Activated naive CD4-positive, alpha-beta T cell treated with anti-CD3 and anti-CD28 coated beads, Interleukin-2, amount 50 U/mL, for 16 hours (primary cell): ENCODE measurements at places on chromosomes 11 and 22.

DNA sequence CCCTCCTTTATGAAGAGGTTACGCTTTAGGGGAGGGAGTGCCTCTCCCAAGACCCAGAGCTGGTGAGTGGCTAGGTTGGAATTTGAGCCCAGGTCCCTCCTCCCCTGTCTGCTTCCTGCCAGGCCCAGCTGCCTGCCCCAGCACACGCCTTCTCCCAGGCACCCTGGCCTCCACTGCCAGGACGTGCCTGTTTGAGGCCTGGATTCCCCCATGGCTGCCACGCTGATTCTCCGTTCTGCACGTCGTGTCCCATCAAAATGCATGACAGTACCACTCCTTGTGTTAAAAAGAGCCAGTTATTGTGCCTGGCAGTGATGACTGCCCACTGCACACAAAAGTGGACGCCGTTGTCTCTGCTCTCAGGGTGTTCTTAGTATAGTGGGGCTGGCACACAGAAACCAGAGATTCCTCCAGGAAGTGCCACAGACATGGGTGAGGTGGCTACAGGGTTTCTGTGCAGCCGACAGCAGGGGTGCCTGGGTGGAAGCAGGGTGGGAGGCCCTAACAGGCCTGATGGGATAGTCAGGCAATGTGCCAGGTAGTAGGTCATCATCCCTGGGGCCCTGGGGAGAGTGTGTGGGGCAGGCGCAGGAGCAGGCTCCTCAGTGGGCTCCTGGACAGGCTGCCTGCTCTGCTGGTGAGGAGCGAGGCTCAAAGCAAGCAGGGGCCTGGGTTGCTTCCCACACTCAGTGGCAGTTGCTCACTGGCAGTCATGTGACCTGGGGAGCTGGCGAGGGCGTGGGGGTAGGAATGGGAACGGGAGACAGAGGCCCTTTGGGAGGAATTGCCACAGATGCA is 24.2 kb downstream of the MED15 start:
- DNase-seq: no peak

- DNase-seq: no peak
Measured at GRCh38 chr11:107842412-107843100, 16.0 kb downstream of the SLC35F2 start.

- DNase-seq: no peak
Measured at GRCh38 chr22:27667121-27667843, 134.3 kb downstream of the MN1 start.

DNA sequence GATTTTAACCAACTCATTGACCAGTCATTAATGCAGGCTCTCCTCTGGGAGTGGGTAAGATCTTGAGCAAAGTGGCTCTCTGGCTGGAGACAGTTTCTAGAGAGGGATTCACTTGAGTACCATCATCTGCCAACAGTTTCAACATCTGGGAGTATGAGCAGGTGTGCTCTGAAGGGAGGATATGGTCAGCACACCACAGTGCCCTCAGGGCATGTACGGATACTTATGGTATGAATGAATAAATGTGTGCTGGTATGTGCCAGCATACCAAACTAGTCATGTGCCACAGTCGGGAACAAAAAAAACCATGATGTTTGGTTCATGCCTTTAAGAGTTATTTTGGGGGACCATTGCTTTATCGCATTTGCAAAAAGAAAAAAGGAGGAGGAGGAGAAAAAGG is 1197.5 kb upstream of the TENM4 start:
- no peak for DNase-seq

DNA sequence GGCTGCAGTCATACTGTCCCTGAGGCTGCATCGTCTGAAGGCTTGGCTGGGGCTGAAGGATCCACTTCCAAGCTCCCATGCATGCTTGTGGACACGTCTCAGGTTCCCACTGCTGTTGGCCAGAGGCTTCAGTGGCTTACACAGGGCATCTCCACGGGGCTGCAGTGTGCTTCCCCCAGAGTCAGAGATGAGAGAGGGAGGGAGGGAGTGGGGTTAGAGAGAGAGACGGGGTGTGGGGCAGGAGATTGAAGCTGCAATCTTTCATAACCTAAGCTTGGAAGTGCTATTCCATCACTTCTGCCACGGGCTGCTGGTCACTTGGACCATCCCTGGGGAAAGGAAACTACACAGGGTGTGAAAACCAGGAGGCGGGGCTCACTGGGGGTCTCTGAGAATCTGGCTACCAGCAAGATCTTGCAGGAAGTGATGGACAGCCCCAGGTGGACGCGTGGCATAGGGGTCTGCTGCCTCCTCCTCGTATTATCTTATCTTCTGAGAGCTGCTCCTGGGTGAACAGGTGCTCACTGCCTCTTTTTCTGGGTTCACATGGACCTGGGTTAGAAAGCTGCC is 63.0 kb upstream of the MYEOV start:
- no peak for DNase-seq

- DNase-seq: no peak
Measured at GRCh38 chr11:46290598-46291309, 13.3 kb downstream of the CREB3L1 start.

GRCh38 chr22:36330655-36331305 is 57.0 kb downstream of the MYH9 start:
- no peak for DNase-seq

GRCh38 chr11:98545544-98546175 is 475.1 kb upstream of the CNTN5 start:
- no peak for DNase-seq

GRCh38 chr11:46438211-46438610 is 46.6 kb upstream of the CHRM4 start:
- no peak for DNase-seq

DNA sequence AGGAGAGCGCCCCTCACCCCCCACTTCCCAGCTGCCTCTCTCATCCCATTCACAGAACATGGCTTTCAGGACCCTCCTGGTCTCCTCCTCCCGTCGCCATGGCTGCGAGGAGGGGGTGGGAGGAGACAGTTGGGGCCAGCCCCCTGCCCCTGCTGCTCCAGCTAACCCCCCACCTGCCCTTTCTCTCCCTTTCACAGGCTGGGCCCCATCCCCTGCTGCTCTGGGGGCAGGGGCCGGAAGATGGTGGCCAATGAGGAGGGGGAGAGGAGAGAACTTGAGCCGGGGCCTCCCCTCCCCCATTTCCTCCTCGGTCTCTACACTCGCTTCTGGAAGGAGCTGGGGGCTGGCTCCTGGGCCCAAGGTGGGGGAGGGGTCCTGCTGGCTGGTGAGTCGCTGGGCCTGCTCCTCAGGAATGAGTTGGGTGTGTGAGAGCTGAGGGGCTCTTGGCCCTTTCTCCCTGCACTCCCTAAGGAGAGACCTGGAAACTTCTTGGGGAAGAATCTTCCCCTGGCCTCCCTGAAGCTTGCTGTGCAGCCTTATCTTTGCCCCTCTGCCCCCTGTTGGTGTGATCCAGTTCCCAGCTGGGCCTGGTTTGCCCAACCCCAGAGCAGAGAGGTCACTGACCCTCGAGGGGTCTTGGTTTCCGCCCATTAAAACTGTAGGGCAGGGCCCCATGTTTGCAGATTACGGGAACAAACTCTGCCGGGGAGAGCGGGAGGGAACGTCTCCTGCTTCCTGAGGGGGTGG is 10.2 kb downstream of the YPEL4 start:
- DNase-seq: peak; percentile 16

- no peak for DNase-seq
Measured at GRCh38 chr11:106828976-106829375, 189.3 kb downstream of the GUCY1A2 start.

GRCh38 chr11:126485986-126486635 is 130.6 kb downstream of the ST3GAL4 start:
- DNase-seq: no peak

- no peak for DNase-seq
Measured at GRCh38 chr11:117735350-117735977, 61.6 kb downstream of the DSCAML1 start.

DNA sequence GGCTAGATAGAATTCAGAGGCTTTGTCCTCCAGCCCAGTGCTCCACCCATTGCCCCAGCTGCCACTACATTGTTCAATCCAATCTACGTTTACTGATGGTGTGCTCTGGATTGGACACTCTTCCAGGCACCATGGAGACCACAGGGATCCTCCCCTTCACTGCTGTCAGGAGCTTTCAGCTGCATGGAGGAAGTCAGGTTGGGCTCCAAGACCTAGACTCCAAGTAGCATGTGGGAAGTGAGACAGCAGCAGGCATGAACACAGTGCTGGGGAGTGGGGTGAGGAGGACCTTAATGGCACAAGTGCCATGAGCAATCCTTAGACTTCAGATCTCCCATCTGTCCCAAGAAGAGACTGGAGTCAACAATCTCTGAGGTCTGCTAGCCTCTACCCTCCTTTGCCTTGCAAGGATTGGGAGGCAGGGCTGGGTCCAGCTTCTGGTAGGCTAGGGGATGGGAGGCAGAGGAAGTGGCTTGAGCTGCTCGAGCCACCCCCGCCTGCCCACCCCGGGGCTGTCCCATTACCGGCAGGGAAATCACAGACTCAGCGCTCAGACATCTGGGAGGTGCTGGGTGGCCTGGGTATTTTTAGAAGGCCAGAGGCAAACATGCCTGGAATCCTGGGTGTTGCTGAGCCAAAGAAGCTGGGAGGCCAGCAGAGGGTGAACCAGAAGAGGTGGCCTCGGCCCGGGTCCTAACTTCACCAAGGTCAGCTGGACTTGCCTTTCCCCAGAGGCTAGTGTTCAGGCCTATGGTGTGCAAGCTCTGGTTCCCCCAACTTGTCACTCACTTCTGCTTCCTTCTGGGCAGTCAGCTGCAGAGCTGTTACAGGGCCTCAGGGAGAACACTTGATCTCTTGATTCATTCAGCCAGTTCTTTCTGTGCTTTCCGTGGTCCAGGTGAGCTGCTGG is 15.2 kb upstream of the FCHSD2 start:
- DNase-seq: no peak

- no peak for DNase-seq
Measured at GRCh38 chr11:22459048-22459447, 120.9 kb downstream of the SLC17A6 start.

- no peak for DNase-seq
Measured at GRCh38 chr11:114774599-114775361, 96.5 kb downstream of the NXPE2 start.

- DNase-seq: no peak
Measured at GRCh38 chr11:92845390-92845789, 124.1 kb upstream of the MTNR1B start.

GRCh38 chr22:44701187-44701790 is 715 bp upstream of the PRR5 start:
- DNase-seq: no peak

DNA sequence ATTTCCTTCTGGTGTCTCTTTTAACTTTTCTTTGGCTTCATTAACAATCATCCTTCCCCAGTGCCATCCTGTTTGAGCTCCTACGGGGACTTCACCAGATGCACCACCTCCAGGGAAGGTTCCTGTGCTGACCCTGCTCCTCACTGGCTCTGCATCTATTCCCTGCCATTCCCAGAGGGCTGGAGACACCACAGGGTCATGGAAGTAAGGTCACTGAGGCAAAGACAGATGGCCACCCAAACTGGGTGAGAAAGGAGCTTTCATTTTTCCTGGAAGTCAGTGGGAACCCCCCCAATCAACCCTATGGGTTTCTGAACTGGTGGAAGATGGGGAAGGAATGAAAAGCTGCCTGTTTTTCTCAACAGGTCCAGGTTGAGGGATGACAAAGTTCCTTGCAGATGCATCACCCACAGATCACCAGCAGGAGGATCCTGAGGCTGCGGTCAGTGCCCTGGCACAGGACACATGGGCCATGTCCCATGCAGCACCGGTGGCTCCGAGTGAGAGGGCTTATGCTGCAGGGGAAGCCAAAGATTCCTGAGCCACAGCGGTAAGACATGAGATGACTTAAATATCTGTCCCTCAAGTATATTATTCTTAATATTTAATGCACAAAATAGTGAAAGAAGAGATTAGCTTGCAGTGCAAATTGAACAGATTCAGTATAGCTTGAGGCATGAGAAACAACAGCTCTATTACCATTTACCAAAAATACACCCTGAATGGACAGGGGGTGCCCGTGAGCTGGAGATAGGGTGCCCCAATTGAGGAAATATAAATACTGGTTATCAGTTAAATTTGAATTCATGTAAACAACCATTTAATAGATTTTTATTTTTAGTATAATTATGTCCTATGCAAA is 73.0 kb upstream of the VPREB1 start:
- DNase-seq: no peak

DNA sequence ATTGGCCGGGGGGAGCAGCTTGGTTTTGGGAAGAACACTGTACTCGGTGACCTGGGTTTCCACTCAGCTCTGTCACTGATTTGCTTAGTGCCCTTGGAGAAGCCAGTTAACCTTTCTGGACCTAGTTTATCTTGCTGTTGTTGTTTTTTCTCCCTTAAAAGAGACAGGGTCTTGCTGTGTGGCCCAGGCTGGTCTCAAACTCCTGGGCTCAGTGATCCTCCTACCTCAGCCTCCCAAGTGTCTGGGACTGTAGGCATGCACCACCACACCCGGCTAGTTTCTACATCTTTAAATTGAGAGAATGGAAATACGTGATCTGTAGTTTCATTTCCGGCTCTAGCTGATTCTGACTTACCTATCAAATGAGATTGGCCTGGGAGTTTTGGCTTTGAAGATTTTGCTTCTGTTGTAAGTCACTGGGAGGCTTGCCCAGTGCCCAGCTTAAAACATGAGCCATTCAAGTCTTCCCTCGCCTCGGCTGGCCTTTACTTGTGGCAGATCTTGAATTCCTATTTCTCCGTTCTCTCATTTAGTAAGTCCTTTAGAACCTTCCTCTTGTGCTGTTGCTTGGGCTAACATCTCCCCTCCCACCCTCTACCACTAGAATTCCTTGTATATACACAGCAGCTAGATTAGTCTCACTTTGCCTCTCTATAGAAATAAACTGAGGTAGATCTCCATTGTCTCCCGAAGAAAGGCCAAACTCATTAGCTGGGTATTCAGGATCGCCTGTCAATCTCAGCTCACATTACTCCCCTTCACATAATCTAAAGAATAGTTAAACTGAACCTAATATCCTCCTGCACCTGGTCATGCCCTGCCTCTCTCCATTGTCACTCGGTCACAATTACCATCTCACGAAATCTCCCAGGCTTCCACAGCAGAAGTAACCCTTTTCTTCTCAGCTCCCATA is 87.7 kb upstream of the SLC25A18 start:
- DNase-seq: no peak

- no peak for DNase-seq
Measured at GRCh38 chr11:16505481-16505880, 149.1 kb upstream of the SOX6 start.

- no peak for DNase-seq
Measured at GRCh38 chr22:37501610-37502341, 15.6 kb upstream of the MFNG start.

DNA sequence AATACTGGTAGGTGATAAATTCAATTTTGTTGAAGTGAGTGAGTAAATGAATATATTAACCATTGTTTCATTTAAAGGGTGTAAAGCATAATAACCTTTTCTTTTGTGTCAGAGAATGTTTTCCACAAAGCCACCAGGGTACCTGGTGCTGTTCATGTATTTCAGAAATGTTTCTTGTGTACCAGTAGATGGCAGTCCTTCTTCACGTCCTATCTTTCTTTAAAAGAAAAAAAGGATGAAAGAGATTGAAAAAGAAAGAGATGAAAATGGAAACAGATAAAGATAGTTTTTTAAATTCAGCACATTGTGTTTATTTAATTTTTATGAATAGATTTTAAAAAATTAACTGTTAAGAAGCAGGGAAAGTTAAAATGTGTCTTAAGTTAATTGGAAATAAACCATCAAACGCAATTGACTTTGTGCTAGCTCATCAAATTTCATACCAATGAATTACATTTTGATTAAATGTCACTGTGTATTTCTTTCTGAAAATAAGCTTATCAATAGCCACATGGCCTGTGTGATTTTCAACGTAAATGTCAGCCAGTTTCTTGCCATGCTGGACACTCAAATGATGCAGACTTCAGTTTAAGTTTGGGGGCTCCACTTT is 65.5 kb upstream of the CHORDC1 start:
- DNase-seq: no peak

GRCh38 chr11:100232006-100232405 is 455.1 kb upstream of the ARHGAP42 start:
- no peak for DNase-seq

- DNase-seq: no peak
Measured at GRCh38 chr22:47854251-47854650, 1091.8 kb downstream of the TBC1D22A start.
